Type B pancreatic cell (in vitro differentiated cells): ENCODE measurements at places on chromosomes 5 and 9.

DNA sequence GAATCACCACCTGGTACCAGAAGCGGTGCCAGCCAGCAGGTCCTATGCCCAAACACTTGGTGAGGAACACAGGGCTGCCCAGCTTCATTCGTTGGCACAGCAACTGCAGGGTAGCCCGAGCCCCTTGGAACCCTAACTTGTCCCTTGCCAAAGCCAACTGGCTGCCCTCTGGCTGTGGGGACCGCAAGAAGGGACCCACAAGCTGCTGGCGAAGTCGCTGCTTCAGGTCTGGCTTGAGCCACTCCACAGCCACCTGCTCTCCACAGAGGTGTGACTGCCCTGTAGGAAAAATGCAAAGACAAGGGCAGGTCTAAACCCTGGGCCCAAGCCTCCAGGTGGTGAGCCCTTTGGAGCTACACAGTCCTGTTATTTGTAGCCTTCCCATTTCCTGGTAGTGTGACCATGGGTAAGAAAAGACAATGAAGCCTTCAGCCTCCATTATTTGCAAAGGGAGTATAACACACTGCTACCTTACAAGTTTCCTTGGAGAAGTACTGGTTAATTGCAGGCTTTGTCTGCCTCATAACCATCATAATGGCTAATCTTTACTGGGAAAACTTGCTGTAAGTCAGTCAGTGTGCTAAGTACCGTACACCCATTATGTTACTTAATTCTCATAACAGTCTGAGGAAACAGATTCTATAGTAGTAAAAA, 1.8 kb downstream of the DND1 start:
- no peak for DNase-seq

DNA sequence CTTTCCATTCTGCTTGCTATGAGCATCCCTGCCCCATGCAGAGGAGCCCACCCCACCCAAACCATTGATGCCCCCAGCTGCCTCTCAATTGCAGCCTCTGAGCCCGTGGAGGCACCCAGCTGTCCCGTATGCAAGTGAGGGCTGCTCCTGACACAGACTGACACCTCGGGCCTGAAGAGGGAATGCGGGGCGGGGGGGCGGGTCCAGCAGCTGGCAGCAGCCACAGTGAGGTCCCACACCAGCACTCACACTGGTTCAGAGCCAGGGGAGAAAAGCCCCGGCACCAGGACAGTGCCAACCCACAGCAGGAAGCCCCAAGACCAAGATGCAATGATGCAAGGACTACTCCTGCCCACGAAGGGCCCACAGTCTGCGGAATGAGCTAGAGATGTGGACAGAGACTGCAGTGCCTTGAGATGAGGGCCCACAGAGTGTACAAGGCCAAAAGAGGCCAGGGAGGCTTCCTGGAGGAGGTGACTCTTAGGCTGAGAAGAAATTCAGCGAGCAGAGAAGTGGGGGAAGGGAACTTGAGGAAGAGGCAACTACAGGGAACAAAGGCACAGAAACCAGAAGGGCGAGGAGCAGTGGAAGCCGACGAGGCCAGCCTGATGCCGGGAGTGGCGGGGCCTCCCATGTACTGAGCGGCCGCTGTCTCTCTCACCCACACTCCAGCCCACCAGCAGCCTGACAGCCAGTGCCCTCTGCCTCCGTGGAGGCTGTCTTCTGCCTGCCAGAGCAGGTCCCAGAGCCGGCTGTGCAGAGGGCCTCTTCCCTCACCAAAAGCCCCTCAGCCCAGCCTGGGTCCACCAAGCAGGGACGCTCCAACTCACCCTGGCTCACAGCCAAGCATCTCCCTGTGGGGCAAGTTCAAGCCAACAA, 9.2 kb downstream of the EEIG1 start:
- no peak for DNase-seq

DNA sequence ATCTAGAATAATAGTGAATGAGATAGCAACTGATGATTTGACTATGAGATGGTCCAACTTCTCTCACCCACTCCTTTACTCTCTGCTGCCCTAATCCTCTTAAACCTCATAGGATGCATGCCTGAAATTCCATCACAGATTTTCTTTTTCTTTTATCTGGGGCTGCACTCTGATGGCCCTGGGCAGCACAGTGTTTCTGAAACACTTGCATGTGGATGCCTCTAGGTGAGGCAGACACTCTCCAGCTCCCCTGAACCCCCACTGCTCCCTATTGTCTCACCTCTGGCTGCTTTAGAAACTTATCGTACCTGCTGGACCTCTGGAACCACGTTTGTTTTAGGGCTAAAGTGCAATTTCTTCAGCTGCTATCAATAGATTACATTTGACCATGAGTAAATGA, 67.5 kb downstream of the HTR4 start:
- DNase-seq = no peak

DNA sequence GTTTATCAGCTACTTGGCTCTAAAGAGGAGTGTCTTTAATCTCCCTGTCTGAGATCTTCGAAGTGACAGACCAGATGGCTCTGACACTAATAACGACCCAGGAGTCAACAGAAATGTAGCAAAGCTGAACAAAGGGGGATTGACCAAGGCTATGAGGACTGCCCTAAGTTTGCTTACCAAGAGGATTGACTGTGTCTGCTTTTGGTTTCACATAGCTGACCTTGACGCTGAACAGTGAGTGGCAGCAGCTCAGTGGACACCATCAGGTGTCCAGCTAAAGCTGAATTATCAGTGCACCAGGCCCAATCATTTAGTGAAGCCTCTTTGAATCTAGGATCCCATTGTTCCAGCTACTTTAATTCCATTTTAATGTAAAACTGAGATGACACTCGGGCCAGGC, 262.6 kb downstream of the COX7C start:
- no peak for DNase-seq

DNA sequence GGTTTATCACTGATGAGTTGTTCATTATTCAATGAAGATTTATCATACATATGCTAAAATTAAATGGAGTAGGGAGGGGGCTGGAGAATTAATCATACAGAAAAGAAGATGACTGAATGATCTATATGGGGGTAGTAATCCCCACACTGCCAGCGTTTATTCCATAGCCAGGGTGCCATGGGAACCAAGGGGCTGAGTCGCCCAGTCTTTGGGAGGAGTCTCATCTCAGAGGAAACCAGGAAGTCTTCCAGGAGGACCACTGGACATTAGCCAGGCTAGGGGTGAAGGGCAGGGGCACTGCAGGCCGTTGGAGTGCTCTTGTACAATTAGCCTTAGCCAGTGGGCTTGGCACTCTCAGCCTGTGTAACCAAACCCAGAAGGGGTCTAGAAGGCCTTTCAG, 226.5 kb downstream of the ARL15 start:
- DNase-seq = no peak
